ENCODE measurements at places on chromosomes 7 and 10.

GRCh38 chr10:75226656-75227055 lies 9.1 kb downstream of the COMTD1 start:
- no peak for DNase-seq

GRCh38 chr10:27861781-27862180 lies 116.2 kb upstream of the MKX start:
- DNase-seq, result no peak

GRCh38 chr10:60414877-60415585 lies 25.4 kb upstream of the ANK3 start:
- no peak for DNase-seq

GRCh38 chr7:47743965-47744591 lies 162.2 kb upstream of the TNS3 start:
- no peak for DNase-seq

GRCh38 chr10:128875956-128876736 lies 590.9 kb upstream of the MGMT start:
- DNase-seq, result no peak

- DNase-seq, result no peak
Observed at GRCh38 chr10:86313621-86314041, 53.0 kb downstream of the GRID1 start.

- DNase-seq, result no peak
Observed at GRCh38 chr7:108252177-108252576, 122.0 kb upstream of the LAMB4 start.

DNA sequence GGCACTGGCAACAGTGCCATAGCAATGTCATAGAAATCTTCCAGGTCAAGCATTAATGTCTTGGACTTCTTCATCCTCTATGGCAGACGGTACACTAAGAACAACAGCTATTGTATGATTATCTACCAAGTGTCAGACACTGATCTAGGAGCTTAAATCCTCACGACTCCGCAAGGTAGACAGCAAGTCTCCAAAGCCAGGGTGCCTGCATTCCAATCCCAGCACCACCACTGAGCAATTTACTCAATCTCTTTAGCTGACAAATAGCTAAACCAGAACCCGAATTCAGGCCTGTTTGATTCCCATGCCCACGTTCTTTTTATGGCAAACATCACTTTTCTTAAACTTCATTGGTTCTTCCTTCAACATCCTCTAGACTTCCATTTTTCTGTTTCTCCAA lies 31.8 kb downstream of the DNMBP start:
- DNase-seq, result no peak

DNA sequence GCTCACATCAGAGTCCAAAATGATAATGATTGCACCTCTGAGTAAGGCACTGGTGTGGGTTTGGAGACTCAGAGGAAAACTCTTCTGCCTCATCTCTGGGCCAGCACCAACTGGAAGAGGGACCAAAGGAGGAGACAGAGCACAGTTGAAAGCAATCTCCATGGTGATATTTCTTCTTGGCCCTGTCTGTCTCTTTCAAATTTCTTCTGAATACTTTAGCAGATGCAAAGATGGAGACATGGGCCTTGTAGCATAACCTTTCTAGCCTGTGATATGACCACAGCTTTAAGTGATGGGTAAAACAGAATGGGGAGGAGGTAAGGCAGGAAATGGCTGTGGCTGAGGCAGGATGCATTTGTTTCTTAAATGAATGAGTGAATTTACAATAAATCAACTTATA lies 12.2 kb upstream of the GIMAP7 start:
- DNase-seq, result no peak

- no peak for DNase-seq
Observed at GRCh38 chr10:86104611-86105145, 261.9 kb downstream of the GRID1 start.

DNA sequence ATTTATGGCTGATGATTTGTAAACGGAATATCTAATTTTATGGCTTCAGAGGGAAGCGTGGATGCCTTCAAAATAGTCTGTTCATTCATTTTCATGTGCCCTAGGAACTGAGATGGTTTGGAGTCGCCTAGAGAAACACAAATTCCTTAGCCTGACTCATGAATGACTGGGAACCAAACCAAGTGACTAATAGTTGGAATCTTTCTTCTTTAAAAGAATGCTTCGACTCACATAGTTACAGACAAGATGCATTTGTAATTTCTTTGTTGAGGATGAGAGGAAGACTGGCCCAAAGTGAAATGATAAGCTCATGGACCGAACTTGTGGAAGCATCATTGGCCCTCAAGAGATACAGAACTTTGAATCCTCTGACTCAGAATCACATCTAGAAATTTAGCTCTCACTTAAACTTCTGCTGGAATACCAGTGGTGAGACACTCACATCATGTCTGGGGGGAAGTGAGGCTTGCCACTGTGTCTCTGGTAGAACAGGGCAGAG lies 1107.2 kb downstream of the NRG3 start:
- DNase-seq, result no peak

DNA sequence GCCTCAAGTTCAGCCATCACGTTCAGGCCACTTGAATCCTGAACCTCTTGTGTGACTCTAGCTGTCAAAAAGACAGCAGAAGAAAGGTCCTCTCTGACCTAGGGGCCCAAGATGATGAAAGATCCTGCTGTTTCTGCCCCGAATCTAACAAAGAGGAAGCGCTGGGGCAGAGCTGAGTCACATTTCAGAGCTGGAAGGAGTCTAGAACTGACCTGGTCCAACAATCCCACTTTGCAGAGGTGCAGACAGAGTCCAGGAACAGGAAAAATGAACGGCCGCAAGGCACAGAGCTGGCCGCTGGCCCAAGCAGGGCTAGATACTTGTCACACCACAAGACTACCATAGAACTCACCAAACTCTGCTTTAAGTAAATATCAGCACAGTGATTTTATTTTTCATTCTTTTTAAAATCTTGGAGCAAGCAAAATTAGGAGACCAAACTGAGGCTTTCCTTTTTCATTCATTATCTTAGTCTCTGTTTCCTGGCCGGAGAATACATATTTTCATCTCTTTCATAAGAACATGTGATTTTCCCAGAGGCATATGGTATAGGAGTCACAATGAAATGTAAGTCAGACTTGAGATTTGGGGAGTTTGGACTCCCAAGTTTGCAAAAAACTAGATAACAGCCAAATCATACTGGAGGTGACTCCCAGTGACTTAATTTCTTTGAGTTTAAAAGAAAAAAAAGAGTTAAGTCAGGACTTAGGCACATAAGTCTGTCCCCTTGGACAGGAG lies 52.8 kb downstream of the CHST15 start:
- no peak for DNase-seq

GRCh38 chr7:151992375-151992774 lies 33.1 kb upstream of the GALNT11 start:
- DNase-seq, result no peak

- DNase-seq, result no peak
Observed at GRCh38 chr10:72274213-72274729, 547 bp downstream of the DDIT4 start.

GRCh38 chr7:1619152-1620079 lies 49.6 kb upstream of the PSMG3 start:
- no peak for DNase-seq

DNA sequence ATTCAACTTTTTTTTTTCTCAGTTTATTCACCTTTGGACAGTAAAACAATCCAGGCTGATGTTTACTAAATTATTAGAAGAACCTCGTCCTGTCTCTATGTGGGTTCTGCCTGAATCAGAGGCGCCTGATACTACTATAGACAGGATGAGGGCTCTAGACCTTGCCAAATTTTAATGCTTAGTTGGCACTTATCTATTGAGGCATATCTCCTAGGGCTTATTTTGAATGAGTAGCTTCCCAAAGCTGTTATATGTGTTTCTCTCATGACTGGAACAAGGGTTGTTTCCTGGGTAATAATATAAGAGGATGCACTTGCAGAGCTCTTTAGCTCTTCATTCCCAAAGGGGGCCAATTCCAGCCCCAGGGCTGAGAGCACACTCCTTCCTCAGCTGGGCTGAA lies 23.6 kb downstream of the HECW1 start:
- DNase-seq, result no peak

DNA sequence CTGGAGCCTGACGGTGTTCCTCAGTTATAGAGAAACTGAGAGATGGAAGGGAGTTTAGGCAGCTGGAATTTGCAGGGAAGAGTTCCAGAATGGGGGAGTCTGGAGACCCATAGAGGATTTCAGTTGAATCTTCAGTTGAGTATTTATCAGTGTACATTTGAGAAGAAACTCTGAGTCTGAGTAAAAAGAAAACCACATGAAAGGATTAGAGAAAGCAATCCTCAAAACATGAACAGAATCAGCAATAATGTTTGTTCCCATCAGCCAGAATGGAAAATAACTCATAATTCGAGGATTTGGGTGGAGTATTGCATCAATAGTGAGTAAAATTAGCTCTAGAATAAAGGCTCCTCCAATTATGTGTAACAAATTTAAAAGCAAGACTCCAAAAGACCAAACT lies 130.0 kb upstream of the AHR start:
- no peak for DNase-seq

DNA sequence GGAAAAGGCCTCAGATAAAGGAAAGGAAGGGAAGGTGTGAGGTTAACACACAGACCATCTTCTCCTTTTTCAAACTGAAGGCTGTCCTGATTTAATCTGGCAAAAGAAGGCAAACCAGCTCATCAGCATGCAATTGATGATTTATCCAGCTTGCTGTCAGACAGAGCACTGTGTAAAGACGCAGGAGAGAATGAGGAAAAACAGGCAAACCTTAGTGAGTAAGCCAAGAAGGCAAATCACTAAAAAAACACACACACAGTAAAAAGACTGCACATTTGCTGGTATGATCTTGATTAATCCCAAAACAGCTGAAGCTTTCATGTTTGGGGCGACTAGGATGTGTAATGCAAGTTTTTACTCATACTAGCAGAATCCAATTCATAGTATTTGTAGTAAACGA lies 65.8 kb upstream of the SKAP2 start:
- DNase-seq, result no peak

DNA sequence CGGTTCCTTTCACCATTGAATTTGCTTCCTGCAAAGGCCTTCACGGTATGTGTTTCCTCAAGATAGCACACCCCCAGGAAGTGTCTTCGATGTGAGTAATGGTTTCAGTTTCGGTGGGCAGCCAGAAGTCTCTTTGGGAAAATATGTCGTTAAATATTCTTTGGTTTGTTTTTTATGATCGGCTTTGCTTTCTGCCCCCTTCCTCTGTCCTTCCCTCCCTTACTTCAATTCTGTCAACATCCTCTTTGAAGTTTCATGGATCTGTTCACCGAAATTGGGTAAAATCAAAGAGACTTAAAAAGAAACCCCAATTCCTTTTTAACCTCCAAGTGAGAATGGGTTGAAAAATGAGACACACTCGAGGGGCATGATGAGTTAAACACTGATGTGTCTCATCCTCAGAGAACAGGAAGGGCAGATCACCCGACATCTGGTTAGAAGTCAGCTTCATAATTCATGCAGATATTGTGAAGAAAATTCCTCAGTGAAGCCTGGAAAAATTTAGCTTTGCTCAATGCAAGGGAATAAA lies 170.8 kb upstream of the HABP2 start:
- no peak for DNase-seq

DNA sequence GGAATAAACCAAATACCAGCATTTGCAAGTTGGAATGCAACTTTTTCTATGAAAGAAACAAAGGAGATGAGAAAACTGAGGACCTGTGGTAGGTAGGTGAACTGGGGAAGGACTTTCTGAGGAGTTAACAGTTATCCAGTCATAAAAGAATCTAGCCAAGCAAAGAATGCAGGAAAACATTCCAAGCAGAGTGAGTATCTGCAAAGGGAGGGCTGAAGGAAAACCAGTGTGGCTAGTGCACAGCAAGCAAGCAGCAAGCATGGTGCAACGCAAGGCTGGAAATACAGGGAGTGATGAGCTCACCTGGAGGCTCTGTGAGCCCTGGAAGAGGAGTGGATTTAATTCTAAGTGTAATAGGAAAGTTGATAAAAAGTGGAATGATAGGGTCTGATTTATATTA lies 44.0 kb downstream of the RTKN2 start:
- no peak for DNase-seq

DNA sequence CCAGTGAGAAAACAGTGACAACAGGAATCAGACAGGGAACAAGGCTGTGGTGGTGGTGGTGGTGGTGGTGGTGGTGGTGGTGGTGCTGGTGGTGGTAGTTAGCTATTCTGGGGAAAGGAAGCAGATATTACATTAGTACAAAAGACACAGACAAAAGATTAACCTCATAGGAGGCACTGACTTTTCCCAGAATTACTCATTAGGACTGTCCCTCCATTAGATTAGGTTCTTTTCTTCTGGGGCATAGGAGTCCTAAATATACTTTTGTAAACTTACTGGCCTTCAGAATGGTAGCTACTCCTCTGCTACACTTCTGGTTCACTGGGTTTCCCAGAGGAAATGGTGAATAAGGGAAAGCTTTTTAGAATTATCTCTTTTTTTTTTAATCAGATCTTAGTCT lies 156.6 kb upstream of the SEMA3D start:
- DNase-seq, result no peak

- DNase-seq, result no peak
Observed at GRCh38 chr10:43338117-43338516, 33.3 kb upstream of the FXYD4 start.

DNA sequence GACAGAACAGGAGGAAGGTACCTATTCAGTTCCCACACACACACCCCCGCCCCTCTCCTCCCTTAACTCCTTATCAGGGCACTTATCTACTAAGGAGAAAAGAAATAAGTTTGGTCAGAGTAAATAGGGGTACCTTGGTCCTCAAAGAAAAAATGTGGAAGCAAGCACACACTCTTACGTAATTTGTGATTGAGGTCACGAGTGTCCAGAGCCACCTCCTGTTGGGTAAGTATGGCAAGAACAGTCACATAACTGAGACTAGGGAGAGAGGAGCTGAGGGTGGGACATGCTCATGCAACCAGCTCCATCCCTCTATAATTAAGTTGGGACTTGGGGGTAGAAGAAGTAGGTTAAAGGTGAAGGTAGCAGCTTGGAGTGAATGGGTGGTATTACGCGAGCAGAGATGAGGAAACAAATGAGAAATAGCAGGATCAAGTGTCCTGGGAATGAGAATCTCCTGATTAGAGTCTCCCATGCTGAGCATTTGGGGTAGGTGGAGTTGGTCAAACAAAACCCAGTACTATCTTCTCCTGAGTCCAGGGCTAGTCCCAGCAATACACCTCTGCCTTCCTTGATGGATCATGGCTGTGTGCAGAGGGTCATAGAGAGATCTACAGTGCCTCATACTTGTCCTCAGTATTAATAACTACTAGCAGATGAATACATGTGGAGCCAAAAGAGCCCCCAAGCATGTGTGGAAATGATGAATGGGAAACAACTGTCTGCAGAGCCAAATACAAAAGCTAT lies 77.1 kb downstream of the GSAP start:
- no peak for DNase-seq

DNA sequence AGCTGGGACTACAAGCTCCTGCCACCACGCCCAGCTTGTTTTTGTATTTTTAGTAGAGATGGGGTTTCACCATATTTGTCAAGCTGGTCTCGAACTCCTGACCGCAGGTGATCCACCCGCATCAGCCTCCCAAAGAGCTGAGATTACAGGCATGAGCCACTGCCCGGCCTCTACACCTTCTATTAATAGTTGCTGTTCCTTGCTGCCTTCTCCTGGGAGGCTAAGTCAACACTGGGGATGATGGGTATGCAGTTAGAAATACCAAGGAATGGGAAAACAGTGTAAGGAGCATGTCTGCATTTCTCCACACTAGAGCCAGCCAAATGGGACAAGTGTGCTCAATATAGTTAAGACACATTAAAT lies 97.3 kb upstream of the PDLIM1 start:
- DNase-seq, result no peak

GRCh38 chr10:53675177-53675576 lies 902.6 kb upstream of the MBL2 start:
- no peak for DNase-seq

- DNase-seq, result no peak
Observed at GRCh38 chr10:127148933-127149220, 47.5 kb downstream of the INSYN2A start.

All from cortex of kidney (tissue), 1 donor.